ENCODE measurements at places on chromosomes 6 and 20.

GRCh38 chr6:82017288-82017687, 230.3 kb downstream of the IBTK start:
- DNase-seq: no peak

- DNase-seq: no peak
These were observed 183.0 kb upstream of the TAB2 start for GRCh38 chr6:149134511-149134933.

GRCh38 chr6:148109732-148110131, 232.9 kb upstream of the SASH1 start:
- DNase-seq: no peak

- DNase-seq: no peak
These were observed 243.9 kb downstream of the SMOC2 start for GRCh38 chr6:168684906-168685305.

GRCh38 chr20:3275966-3276679, 37.1 kb upstream of the SLC4A11 start:
- DNase-seq: no peak

DNA sequence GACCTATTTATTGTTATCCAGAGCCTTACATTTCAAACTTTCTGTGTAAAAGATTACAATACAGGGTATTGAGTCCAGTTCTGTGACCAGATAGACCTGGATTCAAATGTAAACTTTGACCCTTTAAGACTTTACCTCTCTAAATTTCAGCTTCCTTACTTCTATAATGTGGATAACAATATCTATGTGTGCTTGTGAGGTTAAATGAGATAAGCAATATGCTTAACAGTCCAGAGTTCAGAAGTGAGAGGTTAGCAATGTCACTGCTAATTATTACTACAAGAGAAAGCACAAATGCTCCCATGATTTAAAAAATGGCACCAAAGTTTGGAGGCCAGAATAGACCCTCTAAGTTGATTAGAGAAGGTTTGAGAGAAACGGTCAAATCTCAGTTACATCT, 27.5 kb downstream of the EPB41L2 start:
- no peak for DNase-seq

DNA sequence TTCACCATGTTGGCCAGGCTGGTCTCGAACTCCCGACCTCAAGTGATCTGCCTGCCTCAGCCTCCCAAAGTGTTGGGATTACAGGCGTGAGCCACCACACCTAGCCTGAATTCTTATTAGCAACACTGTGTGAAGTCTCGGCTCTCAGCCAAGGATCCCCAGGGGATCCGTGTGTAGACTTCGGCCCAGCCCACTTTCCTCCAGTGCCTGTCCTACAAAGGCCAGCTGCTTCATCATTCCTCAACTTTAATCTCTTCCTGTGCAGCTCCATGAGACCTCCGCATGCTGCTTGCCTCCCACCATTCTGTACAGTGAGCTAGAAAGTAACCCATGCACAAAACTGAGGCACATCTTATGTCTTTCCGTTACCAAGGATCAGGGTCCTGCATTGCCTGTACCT, 71.8 kb downstream of the SAMD3 start:
- DNase-seq: no peak

- no peak for DNase-seq
These were observed 71.9 kb upstream of the SLCO4A1 start for GRCh38 chr20:62570403-62570802.

DNA sequence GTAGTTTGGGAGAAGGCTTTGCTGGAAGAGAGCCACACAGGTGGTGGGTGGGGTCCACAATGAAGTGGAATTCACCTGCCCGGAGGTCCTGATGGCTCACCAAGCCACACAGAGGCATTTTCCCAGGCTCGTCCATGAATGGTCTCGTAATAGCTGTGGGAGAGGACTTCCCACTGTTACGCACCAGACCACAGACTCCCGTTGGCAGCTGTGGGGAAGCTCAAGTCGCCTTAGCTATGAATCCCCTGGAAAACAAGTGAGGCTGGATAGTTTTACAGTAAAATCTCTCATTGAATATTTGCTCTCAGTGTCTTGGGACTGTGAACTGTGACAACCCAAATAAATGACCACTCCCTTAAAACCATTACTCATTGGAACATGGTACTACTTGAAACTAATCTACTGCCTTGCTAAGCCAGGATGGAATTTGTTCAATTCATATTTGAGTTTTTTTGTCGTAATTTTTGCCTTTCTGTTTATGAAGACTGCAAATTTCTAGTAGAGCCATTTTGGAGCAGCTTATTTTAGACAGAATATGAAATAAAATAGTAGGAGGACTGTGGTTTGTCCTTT, 79.4 kb downstream of the JAG1 start:
- DNase-seq: no peak

- DNase-seq: no peak
These were observed 741.8 kb downstream of the HDGFL1 start for GRCh38 chr6:23311211-23311610.

DNA sequence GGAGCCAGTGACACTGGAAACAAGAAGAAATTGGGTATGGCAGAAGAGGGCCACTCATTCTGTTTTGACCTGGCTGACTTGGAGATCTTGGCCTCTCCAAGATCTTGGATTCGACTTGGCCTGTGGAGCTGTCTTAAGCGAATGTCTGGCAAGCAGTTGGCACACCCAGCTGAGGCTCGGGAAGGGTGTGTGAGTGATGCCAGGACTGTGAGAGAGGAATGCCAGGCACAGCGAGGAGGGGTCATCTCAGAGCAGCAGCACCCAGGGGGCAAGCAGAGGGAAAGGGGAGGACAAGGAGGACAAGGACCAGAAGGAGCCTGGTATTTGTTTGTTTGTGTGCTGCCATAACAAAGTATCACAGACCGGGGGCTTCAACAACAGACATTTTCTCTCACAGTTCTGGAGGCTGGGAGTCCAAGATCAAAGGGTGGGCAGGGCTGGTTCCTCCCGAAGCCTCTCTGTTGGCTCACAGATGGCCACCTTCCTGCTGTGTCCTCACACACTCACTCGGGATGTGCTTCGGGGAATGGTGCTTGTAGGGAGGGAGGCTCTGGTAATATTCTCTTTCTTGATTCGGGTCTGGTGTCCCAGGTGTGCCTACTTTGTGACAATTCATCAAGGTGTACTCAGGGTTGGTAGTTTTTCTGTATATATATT, 33.0 kb downstream of the RPP40 start:
- DNase-seq: no peak

- no peak for DNase-seq
These were observed 12.9 kb downstream of the MAPRE1 start for GRCh38 chr20:32832664-32833063.

GRCh38 chr6:46199387-46199786, 28.6 kb upstream of the ENPP5 start:
- no peak for DNase-seq

DNA sequence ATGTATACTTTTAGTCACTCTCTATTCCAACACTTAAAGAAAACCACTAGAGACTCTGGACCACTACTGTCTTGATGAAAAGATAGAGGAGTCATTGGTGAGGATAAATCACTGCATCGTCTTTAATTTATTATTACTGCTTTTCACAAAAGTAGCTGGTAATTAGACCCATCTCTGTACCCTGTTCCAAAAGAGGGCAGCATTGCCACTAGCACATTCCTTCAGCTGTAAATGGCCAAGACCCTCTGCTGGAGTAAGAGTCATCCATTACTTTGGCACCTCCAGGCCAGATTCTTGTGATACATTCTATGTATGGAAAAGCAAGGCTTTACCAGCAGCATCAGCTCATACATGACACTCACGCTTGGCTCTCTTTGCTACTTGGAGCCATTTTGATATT, 49.5 kb upstream of the PREP start:
- DNase-seq: no peak

GRCh38 chr6:87879132-87879861, 168.3 kb upstream of the SPACA1 start:
- DNase-seq: no peak

GRCh38 chr6:47413752-47414422, 63.7 kb upstream of the CD2AP start:
- peak; percentile 12 for DNase-seq

Measured in activated CD4-positive, CD25-positive, alpha-beta regulatory T cell treated with anti-CD3 and anti-CD28 coated beads, Interleukin-2, amount 50 U/mL, for 16 hours (primary cell).